ENCODE measurements at places on chromosomes 1 and 21.

DNA sequence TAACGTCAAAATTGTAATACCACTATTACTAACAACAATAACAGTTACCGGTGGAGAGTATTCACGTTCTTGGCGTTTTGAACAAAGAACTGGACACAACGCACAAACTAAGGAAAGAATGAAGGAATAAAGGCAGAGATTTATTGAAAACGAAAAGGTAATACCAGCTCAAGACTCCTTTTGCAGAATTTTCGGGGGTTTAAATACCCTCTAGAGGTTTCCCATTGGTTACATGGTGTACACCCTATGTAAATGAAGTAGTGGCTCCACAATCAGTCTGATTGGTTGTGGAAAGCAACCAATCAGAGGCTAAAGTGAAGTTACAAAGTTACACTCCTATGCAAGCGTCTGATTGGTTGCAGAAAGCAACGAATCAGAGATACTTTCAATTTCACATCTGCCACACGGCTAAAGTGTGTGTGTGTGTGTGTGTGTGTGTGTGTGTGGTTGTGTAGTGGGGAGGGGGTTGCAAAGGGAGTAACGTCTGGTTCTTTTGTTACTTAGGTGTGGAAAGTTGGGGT lies 1.1 kb upstream of the GTF2B start:
- peak; percentile 67 for DNase-seq

DNA sequence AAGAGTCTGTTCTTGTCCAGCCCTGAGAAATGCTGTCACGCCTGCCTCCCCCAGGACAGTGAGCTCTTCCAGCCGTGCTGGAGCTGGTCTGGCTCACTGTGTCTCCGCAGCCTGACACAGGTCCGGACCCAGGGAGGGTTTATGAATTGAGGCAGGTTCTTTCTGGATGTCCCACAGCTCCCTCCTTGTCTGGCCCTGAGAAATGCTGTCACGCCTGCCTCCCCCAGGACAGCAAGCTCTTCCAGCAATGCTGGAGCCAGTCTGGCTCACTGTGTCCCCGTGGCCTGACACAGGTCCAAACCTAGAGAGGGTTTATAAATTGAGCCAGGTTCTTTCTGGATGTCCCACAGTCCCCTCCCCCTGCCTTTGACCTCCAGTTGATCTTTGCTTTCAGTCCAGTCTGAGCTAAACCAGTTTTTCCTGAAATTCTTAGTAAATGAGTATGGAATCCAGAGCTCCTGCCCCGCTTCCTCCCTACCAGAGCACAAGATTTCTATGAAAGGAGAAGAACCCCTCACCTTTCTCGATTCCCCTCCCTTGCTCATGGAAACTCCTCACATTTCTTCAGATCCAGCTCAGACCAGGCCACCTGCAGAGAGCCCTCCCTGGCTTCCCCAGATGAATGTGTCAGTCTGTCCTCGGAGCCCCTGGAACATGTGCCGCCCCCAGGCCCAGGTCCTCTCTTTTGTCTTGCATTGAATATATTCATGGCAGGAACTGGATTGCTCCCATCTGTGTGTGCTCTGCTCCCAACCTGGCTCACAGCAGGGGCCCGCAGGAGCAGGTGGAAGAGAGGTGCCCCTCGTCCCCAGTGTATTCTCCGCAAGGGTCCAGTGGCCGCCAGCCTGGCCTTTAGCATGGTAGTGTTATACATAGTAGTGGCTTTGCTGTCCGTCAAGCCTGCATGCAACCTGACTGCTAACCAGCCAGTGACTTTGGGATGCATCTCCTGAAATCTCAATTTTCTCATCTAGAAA lies 116.3 kb downstream of the EPHB2 start:
- no peak for DNase-seq

- DNase-seq: no peak
Measured at GRCh38 chr1:217027403-217028080, 304.3 kb upstream of the ESRRG start.

DNA sequence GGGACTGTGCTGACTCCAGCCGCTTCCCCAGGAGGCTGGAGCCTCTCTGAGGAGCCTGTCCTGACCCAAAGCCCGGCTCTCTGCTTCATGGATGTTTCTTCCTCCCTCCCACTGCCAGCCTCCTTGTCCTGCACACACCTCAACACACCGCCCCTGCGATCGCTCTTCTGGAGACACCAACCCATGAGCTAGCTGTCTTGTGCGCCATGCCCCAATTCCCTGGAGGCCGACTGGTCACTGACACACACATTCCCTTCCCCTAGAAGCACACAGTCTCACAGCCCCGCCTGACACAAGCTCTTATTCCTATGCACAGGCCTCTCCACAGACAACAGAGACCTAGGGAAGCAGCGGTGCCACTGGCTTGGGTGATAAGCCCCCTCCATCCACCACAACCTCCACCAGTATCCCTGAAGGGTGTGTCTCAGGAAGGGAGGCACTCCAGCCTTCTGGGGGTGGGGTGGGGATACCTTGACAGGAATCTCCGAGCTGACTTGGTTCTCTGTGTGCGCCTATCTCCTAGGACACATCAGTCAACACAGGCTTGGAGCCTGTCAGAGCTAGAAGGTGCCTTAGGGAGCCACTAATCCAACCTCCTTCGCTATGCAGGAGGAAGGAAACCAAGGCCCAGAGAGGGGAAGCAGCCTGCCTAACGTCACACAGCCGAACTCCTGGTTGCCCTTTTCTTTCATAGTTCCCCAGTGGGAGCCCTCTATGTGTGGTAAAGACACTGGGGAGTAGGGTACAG lies 31.1 kb downstream of the AHDC1 start:
- no peak for DNase-seq

GRCh38 chr1:27864264-27864895 lies 8.0 kb upstream of the THEMIS2 start:
- DNase-seq: no peak

GRCh38 chr1:182998482-182998881 lies 24.7 kb upstream of the LAMC1 start:
- DNase-seq: no peak

DNA sequence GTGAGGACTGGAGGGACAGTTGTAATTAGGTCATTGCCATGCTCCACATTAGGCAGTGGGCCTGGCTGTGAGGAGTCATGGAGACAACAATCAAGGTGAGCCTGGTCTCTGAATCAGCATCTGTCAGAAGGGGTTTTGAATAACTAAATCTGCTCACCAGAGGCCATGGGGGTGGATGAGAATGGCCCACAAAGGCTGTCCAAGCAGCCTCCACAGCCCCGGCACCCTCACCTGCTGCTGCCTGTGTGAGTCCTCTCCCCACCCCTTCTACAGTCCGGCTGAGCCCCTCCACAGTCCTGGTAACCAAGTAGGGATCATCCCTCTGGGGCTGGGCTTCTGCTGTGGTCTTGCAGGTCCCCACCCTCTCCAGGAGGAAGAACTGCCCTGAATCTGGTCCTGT lies 2.3 kb downstream of the DPT start:
- no peak for DNase-seq

- no peak for DNase-seq
Measured at GRCh38 chr1:102098536-102098935, 101.8 kb upstream of the OLFM3 start.

- DNase-seq: no peak
Measured at GRCh38 chr1:92929461-92929860, 31.8 kb downstream of the DIPK1A start.

DNA sequence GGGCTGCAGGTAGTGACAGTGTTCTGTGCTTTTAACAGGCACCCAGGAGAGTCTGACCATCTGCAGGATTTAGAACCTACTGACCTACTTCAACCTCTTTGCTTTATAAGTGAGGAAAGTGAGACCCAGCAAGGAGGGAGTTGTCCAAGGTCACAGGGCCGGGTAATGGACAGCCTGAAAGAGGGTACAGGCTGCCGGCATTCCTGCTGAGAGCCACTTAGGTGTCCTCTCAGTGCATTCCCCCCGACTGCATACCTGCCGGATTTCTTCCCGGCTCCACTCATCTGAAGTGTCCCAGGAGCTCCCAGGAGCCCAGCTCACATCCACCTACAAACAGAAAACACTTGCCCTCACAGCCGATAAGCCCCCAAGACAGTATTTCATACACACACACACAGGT lies 13.9 kb downstream of the PHLDA3 start:
- DNase-seq: no peak

DNA sequence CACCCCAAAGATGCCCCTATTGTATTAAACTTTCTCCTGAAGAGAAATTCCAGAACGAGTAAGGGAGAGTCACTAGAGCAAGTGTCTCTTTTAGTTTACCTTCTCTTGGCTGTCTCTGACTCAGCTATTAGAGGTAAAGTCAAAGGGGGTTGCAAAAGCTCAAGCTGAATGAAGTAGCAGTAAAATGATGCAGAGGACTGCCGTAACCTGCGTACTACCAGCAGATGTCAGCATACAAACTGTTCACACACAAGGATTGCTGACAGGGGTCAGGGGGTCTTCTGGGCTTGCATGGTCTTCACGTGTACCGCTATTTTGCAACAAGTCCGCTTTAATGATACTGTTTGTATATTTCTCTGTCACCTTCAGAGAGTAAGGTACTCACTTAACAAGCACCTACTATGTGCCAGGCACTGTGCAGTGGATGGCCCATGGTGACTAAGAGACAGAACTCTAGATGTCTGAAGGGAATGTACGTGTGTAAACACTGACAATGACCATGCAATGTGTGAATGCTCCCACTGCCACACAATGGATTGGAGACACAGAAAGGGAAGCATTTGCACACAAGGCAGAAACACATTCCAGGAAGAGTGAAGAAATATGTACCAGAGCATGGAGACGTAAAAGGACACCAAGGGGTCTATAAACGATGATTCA lies 34.9 kb downstream of the CHML start:
- no peak for DNase-seq

- peak; percentile 38 for DNase-seq
Measured at GRCh38 chr1:151888972-151889570, 20.2 kb downstream of the THEM4 start.

DNA sequence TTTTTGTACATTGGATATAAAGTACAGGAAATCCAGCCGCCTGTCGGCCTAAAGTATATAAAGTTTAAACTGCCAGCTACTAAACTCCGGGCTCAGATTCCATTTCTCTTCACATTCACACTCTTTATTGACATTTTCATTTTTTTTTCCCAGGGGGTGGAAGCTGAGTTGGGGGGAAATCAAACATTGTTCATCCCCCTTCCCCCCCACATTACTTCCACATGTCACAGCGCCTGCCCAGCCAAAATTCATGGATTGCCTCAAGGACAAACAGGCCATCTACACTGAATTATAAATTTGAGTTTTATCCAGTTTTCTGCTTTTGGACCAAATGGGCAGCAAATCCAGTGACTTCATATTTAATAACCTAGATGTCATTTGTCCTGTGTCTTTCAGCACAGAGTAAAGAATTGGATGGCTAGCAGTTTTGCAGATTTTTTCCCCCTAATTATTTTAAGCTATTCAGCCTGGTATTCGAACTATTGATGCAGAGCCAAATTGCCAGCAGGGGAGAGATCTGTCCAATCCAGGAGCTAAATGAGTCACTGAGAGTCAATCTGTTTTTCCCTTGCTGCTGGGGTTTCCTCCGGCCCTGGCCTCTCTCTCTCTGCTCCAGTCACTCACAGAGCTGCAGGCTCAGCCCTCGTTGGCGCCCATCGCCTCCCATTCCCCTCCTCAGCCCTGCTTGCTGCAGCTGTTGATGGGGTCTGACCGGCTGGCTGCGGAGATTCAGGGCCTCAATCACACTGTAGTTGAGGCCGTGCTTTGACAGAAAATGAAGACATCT lies 98.0 kb downstream of the LMO4 start:
- DNase-seq: no peak

GRCh38 chr1:98454666-98455065 lies 206.9 kb upstream of the SNX7 start:
- no peak for DNase-seq

- no peak for DNase-seq
Measured at GRCh38 chr1:233647073-233647472, 33.2 kb downstream of the KCNK1 start.

DNA sequence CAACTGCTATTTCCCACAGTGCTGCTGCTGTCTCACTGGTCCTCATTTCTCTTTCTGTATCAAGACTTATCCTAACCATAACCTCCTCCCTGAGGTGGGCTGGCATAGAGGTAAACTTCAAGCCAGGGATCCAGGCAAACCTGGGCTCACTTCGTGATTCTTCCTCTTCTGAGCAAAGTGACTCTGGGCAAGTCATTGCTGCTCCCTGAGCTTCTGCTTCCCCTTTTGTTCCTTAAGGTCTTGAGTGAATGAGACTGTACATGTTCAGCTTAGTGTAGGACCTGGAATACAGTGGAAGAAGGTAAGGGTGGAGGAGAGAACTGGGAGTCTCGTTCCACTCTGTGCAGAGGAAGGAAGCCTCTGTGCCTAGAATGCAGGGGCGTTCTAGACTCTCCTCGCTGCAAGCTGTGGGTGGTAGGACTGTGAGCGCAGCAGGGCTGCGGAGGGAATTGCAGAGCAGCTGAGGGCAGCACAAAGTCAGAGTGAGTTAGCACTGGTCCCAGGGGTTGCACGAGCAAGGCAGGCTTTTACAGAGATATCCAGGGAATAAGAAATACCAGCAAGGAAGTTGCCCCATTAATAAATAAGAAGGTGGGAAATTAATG lies 11.4 kb upstream of the ERI3 start:
- no peak for DNase-seq

DNA sequence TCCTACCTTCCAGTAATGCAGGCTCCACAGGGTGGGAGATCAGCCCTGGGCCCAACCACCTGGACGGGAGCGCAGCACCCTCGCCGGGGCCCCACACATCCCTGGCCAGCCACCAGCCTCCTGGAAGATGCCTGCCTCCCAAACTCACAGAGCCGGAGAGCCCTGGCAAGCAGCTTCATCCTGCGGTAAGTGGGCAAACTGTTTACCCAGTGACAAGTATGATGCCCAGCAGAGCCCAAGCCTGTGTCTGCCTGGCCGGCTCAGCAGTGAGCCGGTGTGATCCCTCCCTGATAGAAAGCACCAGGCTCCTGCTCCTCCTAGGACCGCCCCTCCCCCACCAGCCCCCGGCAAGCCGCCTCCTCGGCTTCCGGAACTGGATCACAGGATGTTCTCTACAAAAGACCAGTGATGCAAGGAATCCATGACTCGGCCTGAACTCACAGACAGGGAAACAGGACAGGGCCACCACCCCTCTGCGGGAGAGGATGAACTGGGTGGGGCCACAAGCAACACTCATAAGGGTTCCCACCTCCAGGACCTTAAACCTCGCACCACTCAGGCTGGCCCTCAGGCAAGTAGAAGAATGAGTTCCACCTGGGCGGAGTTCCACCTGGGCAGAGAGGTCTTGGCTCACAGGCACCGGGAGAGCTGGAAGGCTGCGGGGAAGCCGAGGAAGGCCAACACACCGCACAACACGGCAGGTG lies 7.9 kb downstream of the ACOT7 start:
- no peak for DNase-seq
